ENCODE measurements at places on chromosomes 5 and 9. TPM values are rescaled to one million over a fixed set of nuclear protein-coding genes. Genes with fewer than 3 reads are reported as not detected.

DNA sequence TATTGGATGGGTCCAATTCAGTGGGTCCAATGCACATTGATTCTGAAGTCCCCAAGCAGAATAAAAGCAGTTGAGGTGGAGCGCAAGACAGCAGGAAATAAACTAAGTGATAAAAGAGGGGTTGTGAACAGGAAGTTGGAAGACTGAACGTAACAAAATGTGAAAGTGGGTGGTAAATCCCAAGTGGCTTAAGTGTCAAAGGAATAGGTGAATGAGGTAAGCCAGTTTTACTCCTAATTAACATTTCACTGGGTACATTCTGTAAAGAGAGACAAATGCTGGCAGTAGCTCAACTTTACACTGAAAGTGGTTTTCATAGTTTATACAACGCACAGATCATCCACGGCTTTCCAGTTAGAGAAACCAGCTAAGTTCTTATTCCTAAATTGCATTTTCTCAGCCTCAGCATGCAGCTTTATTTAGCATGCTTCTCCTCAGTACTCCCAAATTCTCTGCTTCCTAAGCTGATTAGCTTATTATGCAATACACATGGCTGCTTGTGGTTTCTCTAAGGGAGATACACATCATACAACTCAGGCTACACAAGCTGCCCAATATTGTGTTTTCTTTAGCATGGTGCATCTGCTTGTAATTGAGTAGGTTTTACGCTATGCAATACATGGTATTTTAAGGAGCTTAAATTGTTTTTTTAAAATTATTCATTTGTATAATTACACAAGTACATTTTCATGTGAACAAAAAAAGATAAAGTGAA lies 34.2 kb upstream of the HSD17B4 start:
- DNase-seq: no peak

- no peak for DNase-seq
Observed at GRCh38 chr9:33249087-33249658, 9.2 kb downstream of the SPINK4 start.

Gene PCDHGA5
- 2.7 TPM for polyA plus RNA-seq

GRCh38 chr9:70935856-70936255 lies 185.6 kb downstream of the TRPM3 start:
- DNase-seq: no peak

DNA sequence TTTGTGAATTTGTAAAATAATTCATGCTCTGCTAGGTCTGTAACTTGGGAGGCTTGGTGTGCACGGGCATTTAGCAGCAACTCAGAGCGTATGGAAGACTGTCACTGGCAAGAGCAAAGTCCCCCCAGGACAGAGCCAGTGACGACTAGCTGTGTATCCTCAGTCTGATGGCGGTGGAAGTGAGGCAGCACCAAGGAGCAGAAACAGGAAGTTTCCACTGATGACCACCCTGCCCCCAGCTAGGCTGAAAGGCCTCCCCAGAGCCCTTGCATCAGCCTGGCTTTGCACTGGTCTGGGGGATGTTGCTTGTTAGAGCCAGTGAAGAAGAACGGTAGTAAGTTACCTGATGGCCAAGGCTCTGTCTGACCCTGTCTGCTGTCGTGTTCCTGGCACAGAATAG lies 66.8 kb upstream of the ABL1 start:
- no peak for DNase-seq
